ENCODE measurements at places on chromosomes 4 and X.
A peak's percentile ranks its signal among the peaks of the same experiment; 100 is the strongest.

- DNase-seq: no peak
These were observed 633.5 kb downstream of the BCOR start for GRCh38 chrX:39464253-39464652.

GRCh38 chr4:177228599-177228998 lies 81.1 kb upstream of the NEIL3 start:
- peak; percentile 12 for DNase-seq

DNA sequence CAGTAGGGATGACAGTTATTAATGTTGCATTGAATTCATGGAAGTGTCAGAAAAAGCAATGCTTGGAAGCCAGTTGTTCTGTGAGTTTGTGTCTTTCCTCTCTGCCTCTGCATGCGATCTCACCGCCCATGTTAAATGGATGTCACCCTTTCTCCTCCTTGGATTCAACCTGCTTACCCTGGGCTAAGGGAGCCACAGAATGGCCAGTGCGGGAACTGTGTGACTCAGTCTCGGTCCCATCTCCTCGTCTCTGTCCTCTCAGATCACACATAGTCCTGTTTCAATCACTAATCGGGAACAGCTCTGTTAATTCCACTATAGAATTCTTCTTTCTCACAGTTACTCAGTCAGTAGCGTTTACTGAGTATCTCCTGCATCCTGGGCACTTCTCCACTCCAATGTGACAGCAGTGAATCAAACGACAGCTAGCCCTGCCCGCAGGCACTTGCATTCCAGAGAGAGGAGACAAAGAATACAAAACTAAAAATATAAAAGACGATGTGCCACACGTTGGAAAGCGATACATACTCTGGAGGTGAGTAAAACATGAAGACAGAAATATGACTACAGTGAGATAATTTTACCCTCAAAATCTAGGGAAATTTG lies 53.6 kb upstream of the TLR3 start:
- DNase-seq: no peak

DNA sequence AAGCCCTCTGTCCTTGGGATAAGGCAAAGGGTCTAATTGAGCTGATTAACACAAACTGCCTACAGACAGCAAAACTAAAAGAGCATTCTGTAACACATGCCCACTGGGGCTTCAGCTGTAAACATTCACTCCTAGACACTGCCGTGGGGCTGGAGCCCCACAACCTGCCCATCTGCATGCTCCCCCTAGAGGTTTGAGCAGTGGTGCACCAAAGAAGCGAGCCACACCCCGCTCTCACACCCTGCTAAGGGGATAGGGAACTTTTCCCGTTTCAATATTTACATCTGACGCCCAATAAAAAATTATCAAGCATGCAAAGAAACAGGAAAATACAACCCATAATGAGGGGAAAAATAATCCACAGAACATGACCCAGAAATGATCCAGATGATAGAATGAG lies 46.9 kb upstream of the HSD17B10 start:
- no peak for DNase-seq

DNA sequence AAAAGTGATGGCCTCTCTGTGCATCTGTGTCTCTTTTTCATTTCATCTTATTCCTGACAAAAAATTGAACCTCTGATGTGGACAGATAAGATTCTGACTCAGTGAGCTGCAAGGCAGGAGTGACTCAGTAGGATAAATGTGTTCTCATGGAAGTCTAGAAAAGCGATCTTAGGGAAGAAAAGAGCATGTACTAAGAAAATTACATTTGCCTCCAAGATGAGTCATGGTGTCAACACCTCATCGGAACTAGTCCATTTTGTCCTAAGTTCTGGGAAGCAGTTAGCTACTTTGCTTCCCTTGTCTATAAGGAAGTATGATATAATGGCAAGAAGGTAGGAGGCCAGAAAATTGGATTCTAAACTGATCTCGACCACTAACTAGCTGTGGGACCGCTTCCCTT lies 83.5 kb upstream of the AFF2 start:
- DNase-seq: no peak

DNA sequence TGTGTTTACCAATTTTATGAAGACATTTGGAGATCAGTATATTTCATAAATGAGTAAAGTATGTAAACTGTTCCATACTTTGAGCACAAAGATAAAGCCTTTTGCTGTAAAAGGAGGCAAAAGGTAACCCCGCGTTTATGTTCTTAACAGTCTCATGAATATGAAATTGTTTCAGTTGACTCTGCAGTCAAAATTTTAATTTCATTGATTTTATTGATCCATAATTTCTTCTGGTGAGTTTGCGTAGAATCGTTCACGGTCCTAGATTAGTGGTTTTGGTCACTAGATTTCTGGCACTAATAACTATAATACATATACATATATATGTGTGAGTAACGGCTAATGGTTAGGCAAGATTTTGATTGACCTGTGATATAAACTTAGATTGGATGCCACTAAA lies 1.9 kb downstream of the FMR1 start:
- no peak for DNase-seq

DNA sequence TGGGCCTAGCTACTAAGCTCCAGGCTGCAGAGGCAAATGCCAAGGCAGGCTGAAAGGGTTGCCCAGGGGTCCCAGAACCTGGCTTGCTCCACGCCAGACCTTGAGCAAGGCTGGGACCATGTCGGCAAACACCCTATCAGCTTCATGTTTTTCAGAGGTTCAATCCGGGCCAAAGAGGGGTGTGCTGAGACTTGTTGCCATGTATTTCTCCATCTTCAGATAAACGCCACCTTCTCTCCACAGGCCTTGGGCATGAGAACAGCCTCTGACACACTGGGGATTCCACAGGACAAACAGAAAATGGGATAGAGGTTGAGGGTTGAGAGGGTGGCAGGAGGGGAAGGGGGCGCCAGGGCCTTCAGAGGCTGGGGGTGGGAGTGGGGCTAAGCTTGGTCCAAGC lies 8.6 kb downstream of the PJA1 start:
- no peak for DNase-seq

- no peak for DNase-seq
These were observed 15.4 kb downstream of the FAM9C start for GRCh38 chrX:13028871-13029636.

- DNase-seq: peak; percentile 7
These were observed 65.8 kb downstream of the ARHGEF6 start for GRCh38 chrX:136714626-136715599.

DNA sequence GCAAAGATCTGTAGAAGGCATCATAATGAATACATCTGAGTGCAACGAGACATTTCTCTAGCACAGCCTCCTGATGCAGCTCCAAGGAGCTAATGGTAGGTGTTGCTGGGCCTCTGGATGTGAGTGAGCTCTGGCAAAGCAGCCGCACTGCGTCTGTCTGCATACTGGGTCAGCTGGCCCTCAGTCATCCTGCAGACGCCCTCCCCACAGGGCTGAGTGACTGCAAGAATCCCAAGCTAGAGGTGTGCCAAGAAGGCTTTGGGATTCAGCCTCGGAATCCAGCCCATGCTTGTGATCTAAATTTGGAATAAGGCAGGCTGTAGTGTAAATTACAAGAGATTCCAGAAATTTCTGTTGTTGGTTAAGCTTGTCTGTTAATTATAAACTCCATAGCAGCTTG lies 18.5 kb downstream of the HERC3 start:
- no peak for DNase-seq

GRCh38 chr4:83054928-83055327 lies 19.9 kb downstream of the COPS4 start:
- peak; percentile 14 for DNase-seq

- no peak for DNase-seq
These were observed 893 bp upstream of the GAB3 start for GRCh38 chrX:154751669-154752271.

- no peak for DNase-seq
These were observed 57.3 kb upstream of the SHISA3 start for GRCh38 chr4:42339935-42340406.

DNA sequence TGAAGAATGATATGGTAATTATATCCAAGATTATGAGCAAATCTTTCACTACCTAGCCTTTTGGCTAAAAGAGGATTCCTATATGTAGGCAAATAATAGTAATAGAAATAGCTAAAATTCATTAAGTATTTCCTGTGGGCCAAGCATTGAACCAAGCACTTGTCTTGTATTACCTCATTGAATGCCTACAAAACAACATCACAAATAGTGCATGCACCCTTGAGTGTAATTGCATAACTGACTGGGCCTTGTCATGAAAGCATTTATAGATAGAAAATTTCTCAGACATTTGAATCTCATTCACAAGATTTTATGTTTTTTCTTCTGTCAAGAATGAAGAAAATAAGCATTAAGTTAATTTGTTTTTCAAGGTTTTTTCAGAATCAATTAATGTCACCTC lies 3.9 kb upstream of the HPGDS start:
- DNase-seq: no peak

- DNase-seq: peak; percentile 35
These were observed 288.5 kb upstream of the ZCCHC13 start for GRCh38 chrX:74015379-74016019.

DNA sequence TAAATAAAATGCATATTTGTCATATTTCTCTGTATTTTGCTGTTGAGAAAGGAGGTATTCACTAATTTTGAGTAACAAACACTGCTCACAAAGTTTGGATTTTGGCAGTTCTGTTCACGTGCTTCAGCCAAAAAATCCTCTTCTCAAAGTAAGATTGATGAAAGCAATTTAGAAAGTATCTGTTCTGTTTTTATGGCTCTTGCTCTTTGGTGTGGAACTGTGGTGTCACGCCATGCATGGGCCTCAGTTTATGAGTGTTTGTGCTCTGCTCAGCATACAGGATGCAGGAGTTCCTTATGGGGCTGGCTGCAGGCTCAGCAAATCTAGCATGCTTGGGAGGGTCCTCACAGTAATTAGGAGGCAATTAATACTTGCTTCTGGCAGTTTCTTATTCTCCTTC lies 3.3 kb downstream of the HTT start:
- peak; percentile 63 for DNase-seq

GRCh38 chrX:96837808-96838207 lies 45.9 kb upstream of the RPA4 start:
- DNase-seq: no peak
